ENCODE measurements at places on chromosomes 1 and 21. TPM values are rescaled to one million over a fixed set of nuclear protein-coding genes. Genes with fewer than 3 reads are reported as not detected.

The TENT5C gene
- 4.9 TPM for total RNA-seq

DNA sequence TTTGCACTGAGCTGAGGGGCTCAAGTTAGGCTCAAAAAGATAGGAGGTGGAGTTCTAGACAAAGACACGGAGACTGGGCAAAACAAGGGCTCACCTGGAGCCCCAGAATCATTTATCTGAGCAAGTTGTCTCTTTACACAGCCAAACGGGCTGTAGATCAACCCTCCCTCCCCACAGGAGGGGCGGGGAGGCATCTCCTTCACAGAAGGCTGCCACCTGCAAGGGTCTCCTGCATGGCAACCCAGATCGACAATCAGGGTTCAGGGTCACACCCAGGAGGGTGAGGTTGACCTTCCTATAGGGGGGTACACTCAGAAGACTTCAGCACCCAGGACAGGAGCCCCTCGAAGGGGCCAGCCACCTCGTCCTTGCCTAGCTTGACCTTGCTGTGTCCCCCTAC, 84.0 kb downstream of the CD247 start:
- no peak for DNase-seq

The AGMAT gene
- total RNA-seq = 34.4 TPM

GRCh38 chr1:118021668-118022067, 92.1 kb downstream of the WDR3 start:
- DNase-seq = no peak

The LCE2A gene
- not detected for total RNA-seq

- no peak for DNase-seq
Observed at GRCh38 chr1:22074803-22075202, 22.3 kb downstream of the CDC42 start.

- no peak for DNase-seq
Observed at GRCh38 chr1:167051907-167052306, 38.3 kb downstream of the GPA33 start.

DNA sequence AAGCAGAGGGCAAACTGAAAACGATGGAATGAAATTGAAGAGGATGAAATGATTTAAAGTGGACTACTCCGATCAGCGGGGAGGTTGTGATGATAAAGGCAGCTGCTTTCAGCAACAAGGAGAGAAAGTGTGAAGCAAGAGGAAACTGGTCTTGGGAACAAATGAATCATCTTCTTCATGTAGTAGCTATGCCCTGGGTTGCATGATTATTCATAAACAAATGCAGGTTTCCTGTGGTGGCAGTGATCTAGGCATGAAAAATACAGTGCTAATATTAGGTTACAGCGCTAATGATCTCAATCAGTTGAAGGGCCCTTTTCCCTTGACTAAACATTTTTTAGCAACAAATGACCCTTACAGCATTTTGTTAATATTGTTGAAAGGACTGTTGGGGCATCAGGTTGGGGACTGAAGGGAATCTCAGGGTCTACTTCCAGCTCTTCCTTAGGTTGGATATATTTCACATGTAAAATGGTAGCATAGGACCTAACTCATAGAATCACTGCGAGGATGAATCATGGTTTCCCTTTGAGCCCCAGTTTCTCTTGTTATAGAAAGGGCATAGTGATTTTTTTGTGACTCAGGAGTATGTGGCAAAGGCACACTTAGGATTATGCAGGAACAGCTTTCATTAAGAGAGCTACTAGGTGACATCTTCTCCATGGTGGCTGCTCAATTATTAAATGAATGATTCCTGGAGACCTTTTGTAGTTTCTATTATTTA, 1.9 kb upstream of the ZFYVE9 start:
- DNase-seq = no peak

DNA sequence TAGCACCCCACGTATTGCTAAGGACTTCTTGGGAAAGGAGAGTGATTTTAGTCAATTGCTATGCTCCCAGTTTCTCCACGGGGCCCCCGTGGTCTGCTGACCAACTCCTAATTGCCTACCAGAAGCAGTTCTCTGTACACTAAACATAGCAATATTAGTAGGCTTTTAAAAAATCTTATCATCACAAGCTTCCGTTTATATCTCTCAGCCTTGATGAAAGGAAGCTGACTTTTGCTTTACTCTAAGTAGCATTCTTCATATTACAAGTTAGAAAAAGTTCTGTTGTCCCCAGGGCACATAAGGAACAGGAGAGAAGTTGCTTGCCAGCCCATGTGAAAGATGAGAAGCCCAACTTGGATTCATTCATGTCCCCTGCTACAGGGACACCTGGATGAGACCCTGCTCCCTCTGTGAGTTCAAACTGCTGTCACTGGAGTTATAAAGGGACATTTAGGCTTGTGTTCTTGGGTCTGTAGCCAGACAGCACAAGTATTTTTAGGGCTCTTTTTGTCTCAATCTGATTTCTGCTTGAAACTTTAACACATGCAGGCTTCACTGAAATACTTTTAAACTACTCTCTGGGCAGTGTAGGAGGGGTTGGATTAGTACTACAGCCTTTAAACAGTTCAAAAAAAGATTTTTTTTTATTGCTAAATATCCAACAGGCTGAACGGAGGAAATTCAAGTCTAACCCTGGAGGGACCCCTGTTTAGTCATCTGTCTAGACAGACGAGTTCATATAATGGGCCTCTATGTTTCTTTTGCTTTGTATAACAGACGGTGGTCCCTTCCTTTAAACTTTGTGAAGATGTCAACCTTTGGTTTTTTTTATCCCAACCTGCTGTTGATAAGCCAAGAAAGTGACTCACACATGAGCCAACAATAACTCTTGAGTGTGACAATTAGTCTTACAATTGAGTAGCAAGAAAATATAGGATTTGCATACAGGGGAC, 29.5 kb downstream of the TGFB2 start:
- no peak for DNase-seq

The FAM72A gene
- 32.3 TPM for total RNA-seq

DNA sequence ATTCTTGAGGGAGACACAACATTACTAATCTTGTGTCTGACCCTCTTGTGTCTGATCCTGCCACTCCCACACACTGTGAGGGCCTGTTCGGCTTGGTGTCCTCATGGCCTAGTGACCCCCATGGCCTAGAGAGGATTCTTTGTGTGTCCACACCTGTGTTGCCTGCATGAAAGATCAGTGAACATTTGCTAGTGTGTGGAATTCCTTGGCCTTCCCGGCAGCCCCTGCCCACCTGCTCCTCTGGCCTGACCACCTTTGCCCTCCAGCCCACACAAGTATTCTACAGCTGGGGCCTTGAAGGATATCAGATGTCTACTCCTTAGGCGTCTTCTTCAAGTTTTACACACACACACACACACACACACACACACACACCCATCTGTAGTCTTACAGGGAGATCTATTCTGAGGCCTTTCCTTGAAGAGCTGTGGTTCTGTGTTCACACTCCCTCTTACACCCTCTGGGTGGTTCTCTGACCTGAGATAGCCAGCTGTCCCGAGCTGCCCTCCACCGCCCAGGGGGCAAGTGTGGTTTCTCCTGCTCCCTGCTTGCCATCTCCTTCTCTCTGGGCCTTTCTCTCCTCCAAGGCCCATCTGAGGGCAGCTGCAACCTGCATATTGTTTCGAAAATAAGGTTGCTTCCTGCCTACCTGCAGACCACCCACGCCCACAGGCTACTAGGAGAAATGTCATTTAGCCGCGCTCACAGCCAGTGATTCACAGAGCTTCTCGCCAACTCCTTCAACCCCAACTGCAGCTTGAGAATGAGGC, 45.4 kb downstream of the CD247 start:
- DNase-seq = no peak

DNA sequence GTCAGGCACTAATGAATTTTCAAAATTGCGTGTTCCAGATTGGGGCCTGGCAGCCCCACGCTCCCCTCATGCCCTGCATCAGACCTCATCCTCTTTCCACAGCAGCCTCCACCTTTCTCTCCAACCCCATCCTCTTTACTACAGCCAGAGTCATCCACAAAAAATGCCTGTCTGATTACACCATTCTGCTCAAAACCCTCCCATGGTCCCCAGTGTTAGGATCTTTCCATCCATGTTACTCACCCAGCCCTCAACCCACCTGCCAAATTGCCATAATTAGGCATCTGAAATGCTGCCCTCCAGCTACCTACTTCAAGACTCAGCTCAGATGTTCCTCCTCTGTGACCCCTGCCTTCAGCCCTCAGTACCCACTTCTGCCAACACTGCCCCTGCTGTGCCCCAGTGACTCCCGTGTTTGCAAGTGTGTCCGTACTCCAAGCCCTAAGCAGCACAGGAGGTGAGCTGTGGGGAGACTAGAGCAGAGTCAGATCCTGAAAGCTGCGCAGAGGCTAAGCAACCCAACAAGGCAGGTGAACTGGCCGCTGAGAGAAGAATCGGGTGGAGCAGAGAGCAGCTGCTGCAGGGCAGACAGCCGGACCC, 715 bp upstream of the ARTN start:
- no peak for DNase-seq

Measured in activated T-helper 1 cell treated with anti-CD3 and anti-CD28 coated beads, Interleukin-12 subunit alpha, Interleukin-12 subunit beta, Interleukin-2, Interleukin-4 antibody, amounts not matched to agents 30 ng/mL and 10 ng/mL and 1 ng/mL, durations not matched to agents 14 hours and 24 hours and 36 hours (primary cell).